ENCODE measurements at places on chromosomes 13 and 19.

DNA sequence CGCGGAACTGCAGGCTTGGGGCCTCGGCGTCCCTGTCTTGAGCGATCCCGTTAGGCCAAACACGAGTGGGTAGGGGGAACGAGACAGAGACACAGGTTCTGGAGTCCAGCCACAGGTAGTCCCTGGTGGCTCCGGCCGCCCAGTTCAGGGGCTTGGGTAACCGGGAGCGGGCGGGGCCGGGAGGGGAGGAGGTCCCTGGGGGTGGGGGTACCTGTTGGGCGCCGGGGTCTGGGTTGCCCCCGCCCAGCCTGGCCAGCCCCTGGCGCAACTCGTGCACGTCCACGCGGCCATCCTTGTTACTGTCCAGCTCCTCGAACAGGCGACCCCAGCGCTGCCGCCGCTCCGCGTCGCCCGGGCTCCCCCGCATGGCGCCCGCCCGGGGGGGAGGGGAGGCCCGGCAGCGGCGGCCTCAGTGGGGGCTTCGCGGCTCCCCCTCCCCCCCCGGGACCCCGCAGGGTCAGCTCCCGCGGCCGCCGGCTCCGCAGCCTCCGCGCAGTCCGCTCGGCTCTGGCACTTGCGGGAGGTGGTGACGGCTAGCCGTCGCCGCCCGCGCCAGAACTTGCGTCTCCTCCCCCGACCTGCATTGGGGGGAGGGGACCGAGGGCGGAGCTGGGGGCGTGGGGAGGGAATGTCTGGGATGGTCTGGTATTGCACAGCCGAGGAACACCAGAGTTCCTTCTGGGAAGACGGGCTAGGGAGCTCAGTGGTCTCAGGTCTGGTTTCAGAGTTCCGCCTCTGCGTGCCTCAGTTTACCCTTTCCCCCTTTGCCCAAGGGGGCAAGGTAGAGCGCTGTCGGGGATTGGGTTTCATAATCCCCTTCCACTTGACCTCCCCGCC is at the start of gene SLC25A23:
Gene SLC25A23 (minus strand): TSS at position 531 of the 837 bp plus-strand sequence. CDS start 164 bp downstream, at position 367.
- peak; percentile 84 for DNase-seq

- no peak for DNase-seq
Observed at GRCh38 chr13:98450026-98450425, 126.9 kb downstream of the STK24 start.

GRCh38 chr13:91135968-91136367 is 211.5 kb upstream of the MIR17HG start:
- DNase-seq, result no peak

DNA sequence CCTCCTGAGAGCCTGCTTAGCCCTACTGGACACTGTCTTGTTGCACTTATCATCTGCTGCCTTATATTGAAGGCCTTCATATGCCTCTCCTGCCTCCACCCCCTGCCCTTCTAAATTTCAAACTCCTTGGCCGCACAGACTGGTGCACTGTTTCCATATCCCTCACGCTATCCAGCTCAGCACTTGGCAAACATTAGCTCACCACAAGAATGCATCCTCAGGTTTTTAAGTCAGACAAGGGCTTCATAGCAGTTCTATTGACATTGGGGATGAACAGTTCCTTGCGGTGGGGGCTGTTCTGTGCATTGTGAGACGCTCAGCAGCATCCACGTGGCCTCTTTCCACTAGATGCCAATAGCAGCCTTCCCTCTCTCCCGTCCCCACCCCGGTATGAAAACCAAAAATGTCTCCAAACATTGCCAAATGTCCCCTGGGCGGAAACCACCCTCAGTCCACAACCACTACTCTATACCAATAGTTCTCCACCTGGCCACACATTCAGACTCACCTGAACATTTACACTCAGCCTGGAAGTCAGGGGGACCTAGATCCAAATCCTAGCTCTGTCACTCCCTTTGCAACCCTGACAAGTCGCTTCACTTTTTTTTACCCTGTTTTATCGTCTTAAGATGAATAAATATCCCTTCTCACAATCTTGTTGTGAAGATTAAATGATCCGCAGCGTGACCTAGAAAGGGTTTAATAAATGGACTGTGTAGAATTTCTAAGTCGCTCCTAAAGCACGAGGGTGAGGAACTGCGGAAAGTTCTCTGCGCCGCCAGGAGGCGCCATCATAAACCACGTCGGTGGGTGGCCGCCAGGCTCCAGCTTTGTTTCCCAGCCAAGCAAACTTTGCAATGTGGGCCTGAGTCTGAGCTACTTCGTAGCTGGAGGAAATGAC is 3.6 kb upstream of the CEACAM3 start:
- peak; percentile 27 for DNase-seq

DNA sequence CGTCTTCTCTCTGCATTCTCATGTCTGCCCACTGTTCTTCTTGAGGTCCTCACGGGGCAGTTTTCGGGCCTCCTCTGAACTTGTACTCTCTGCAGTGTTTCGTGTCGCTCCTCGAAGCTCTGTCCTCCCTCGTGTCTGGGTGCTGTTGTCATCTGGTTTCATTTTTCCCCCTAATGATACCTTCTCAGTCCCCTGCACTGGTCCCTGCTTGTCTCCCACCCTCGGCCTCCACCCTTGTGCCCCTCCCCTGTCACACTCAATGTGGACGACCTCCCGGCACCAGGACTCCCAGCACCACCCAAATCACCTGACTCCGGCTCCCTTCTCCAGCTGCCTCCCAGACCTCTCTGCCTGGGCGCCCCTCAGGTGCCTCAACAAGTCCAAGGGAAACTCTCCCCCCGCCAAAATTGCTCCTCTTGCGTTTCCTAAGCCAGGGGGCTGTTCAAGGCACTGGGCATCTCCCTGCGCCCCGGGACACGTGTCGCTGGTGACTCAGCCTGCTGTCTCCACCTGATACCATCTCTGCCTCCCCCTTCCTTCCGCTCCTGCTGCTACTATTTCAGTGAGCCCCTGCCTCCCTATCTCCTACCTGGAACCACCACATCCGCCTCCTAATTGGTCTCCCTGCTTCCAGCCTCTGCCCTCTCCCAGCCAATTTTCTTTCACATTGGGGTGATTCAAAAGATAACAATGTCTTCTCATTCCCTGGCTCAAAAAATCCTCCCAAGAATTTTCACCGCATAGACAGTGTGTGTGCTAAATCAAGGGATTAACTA is 49.5 kb downstream of the RFX2 start:
- no peak for DNase-seq

DNA sequence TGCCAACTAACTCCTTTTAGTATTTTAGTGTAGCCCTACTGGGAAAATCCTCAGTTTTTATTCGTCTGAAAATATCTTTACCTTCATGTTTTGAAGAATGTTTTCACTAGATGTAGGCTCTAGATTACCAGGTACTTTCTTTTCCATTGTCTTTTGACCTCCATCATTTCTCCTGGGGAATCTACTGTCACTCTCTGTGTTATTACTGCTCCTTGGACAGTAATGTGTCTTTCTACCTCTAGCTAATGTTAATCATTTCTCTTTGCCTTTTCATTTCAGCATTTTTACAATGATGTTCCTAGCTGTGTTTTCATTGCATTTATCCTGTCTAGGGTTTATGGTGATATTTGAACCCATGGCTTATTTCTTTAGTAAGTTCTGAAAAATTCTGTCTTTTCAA is 61.9 kb downstream of the SPACA7 start:
- no peak for DNase-seq
